ENCODE measurements at places on chromosomes 3 and 15. TPM values are rescaled to one million over a fixed set of nuclear protein-coding genes. Genes with fewer than 3 reads are reported as not detected.

Gene GRM2
- total RNA-seq = 0.54 TPM

Gene GRM7
- not detected for total RNA-seq

Gene SENP8
- 0.88 TPM for total RNA-seq

Gene LMAN1L
- total RNA-seq = not detected

- no peak for DNase-seq
- H3K36me3 ChIP-seq = no peaks in the 10 kb centered on the region
- no peaks in the 10 kb centered on the region for H3K27me3 ChIP-seq
- no peak overlapping the region for H3K4me3 ChIP-seq
- H3K27ac ChIP-seq = no peak overlapping the region
These were observed 92.6 kb upstream of the ZBTB20 start for GRCh38 chr3:115239717-115240116.

- no peak overlapping the region for H3K4me3 ChIP-seq
- H3K27ac ChIP-seq = no peak overlapping the region
- DNase-seq = no peak
- no peaks in the 10 kb centered on the region for H3K36me3 ChIP-seq
- no peaks in the 10 kb centered on the region for H3K27me3 ChIP-seq
These were observed 753.5 kb upstream of the NECTIN3 start for GRCh38 chr3:110318108-110318507.

- H3K4me1 ChIP-seq = no peaks in the 10 kb centered on the region
- DNase-seq = no peak
- H3K27ac ChIP-seq = no peak overlapping the region
- H3K27me3 ChIP-seq = no peaks in the 10 kb centered on the region
- no peak overlapping the region for H3K4me3 ChIP-seq
These were observed 57.7 kb downstream of the SUMF1 start for GRCh38 chr3:4409415-4409814.
